ENCODE measurements at places on chromosomes 16 and 17.

GRCh38 chr16:68737730-68738629 lies 888 bp downstream of the CDH1 start:
- no peak for DNase-seq

DNA sequence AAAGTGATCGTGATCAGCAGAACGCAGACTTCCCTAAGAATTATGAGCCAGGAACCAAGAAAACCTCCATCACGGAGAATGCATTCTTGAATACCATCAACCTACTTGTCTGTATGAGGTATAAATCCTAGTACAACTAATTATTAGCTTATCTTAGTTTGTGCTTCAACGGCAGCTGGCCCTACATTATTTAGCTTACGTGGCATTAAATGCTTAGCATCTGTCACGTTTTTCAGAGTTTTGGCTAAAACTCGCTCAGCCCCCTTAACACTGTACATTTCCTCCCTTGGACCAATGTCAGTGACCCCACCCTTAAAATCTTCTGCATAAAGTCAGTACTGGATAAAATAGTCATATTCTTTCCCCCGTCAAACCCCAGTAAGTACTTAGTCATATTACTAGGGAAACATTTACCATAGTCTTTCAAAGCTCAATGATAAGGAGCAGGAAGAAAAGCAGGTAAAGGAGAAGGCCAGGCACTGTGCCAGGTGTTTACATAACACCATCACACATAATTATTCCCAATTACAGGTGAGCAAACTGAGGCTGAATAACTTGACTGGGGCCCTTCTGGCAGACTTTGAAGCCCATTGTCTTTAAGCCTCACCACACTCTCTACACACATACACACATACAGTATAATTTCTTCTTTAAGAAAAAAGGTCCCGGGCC lies 16.6 kb upstream of the TXNDC11 start:
- no peak for DNase-seq

GRCh38 chr17:73227379-73227778 lies 34.3 kb downstream of the CPSF4L start:
- DNase-seq: peak; percentile 60

- no peak for DNase-seq
Measured at GRCh38 chr16:84410361-84411138, 42.2 kb downstream of the ATP2C2 start.

- DNase-seq: no peak
Measured at GRCh38 chr16:48531011-48531962, 78.7 kb downstream of the N4BP1 start.

- DNase-seq: peak; percentile 19
Measured at GRCh38 chr16:66275775-66276428, 90.6 kb upstream of the CDH5 start.

- no peak for DNase-seq
Measured at GRCh38 chr17:74407384-74407783, 24.5 kb upstream of the GPRC5C start.

DNA sequence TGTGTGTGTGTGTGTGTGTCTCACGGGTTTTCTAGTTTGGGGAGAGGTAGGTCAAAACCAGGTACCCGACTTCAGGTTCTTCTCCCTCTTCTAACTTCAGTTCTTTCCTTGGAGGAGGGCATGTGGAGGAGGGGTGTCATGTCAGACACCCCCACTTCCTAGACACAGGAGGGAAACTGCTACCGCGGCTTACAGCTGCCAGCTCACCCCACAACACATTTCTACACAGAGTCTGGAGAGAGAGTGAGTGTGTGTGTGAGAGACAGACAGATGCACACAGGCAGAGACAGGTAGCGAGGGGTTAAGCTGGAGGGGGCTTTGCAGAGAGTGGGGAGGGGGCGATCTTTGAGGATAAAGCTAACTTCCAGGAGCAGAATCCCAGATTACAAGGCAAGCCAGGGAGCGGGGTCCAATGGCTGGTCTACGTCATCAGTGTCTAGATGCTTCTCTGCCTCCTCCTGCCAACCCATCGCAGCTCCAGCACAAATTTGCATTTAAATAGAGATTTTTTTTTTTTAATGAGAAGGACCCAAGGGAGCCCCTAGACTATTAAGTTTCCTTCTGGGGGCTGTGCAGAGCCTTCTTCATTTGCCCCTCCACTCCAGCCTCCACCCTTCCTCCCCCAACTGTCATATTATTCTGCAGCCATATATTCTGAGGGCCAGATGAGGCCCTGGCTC lies 48.9 kb downstream of the MRM1 start:
- no peak for DNase-seq

DNA sequence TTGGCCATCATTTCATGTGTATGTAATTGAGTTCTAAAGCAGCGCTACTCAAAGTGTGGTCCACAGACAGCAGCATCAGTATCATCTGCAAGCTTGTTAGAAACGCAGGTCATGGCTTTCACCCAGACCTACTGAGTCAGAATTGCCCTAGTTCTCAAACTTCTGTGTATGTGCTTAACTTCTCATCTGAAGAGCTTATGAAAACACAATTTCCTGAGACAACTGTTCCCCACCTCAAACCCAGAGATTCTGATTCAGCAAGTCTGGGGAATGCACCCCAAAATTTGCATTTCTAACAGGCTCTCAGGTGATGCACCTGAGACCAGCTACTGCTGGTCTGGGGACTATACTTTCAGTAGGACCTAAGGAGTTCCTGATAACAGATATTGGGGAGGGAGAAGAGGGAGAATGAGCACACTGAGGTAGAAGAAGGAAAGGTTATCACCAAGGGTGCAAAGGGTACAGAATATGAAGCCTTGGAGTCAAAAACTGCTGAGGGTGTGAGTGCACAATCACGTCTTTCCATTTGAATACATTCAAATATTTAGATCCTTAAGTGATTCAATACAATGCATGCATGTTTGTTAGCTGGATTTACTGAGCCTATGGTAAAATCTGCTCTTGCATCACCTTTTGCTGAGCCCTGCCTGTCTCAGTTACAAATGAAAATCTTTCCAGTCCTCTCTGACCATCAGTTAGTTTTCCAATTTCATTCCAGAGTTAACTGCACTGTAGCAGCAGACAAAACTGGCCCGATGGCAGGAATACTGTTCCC lies 29.2 kb upstream of the SKAP1 start:
- DNase-seq: peak; percentile 80

DNA sequence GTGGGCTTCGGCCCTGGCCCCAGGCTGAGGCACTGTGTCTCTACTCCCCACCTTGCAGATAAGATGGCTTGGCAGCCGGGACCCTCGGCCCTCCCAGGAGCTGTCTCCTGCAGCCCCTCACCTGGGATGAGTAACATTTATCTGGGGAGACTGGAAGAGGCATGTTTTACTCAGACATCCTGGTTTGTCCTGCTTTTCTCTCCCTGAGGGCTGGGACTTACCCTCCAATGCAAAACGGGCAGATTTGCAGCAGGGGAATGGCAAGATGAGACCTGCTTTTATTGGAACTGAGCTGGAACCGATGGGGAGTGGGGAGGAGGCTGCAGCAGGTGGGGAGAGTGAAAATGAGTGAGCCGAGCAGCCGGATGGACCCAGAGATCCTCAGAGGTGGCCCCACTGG lies 27.3 kb upstream of the UBE2G1 start:
- DNase-seq: no peak

DNA sequence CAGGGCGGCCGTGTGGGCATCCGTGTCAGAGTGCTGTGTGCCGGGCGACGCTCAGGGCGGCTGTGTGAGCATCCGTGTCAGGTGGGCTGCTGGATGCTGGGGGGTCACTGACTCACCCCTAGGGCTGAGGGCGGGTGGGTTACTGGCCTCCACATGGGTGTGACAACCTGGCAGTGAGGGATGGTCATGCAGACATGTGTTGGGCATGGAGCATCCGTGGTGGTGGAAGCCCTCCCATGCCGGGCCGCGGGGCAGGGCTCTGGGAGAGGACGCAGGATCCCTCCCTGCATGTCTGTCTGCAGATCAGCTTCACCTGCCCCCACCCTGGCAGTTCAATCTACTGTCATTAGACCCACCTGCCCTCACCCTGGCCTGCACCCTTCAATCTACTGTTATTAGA lies 56.3 kb downstream of the METRNL start:
- DNase-seq: no peak

GRCh38 chr16:86618431-86619238 lies 40.3 kb downstream of the FOXL1 start:
- DNase-seq: no peak

DNA sequence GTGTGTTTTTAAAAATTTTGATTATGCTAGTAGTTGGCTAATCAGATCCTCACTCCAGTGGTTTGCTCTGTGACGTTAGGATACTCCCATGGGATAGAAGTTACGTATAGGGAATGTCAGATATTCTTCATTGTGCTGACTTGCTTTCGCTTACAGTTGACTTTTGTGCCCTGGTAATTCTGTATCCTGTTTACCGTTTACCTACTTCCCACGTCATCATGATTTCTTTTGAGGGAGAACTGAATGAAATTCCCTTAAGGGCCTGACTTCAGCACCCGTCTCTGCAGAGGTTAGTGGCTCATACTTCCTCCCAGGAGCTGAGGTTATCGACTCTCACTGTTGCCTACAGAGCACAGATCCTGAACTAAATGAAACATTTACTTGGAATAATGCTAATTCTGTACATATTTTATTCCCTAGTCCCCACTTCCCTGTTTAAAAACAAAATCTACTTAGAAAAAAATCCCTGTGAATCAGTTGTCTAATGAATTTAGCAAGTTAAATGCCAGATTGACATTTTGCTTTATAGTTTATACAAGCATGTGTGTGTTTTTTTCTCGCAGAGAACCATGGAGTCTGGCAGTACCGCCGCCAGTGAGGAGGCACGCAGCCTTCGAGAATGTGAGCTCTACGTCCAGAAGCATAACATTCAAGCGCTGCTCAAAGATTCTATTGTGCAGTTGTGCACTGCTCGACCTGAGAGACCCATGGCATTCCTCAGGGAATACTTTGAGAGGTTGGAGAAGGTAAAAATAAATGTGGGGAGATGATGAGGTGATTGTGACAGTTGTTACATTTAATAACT lies 2.8 kb downstream of the PRKAR1A start:
- no peak for DNase-seq

DNA sequence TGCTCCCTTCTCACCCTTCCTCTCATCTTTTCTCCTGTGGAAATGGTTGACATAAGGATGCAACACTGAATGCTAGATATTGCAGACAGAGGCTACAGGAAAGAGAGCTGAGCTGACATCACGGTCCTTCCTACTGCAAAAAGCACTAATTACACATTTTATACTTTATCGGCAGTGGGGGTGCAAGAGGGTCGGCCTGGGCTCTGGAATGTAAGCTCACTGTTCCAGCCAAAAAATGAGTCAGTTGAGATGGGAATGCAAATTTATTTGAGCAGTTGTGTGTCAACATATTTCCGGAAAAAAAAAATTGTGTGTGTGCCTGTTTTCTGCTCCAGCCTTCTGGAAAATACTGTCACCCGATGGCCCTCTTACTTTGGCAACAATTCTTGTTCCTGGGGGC lies 14.1 kb upstream of the MRTFB start:
- no peak for DNase-seq

GRCh38 chr17:49616601-49617131 lies 41.0 kb downstream of the NXPH3 start:
- DNase-seq: no peak

- peak; percentile 83 for DNase-seq
Measured at GRCh38 chr17:28725660-28726225, 290 bp downstream of the TLCD1 start.

DNA sequence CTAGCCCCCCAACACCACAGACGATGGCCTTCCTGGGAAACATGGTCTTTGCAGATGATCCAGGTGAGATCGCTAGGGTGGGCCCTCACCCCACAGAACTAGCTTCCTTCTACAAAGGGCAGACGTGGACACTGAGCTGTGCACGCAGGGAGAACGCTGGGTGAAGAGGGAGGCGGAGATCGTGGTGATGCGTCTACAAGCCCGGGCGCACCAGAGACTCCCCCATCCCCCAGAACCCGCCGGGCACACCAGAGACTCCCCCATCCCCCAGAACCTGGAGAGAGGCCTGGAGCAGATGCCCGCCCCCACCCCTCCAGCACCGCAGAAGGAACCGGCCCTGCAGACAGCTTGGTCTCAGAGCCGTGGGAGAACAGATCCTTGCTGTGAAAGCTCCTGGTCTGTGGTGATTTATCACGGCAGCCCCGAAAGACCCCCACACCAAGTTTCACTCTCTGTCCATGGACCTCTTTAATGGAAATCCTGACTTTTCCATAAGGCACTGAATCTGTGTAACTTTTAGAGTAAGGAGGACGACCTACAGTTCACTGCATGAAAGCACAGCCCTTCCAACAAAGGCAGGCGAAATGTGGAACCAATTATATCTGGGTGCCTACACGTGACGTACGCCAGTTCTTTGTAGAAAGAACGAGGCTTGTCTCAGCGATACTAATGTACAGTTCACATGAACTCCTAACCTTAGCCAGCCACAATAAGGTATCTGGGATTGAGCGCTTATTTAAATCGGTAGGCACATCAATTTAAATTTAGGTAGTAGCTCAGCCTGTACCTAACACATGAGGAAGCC lies 88.5 kb downstream of the ANKRD11 start:
- DNase-seq: no peak

GRCh38 chr16:88070989-88071625 lies 119.9 kb downstream of the BANP start:
- DNase-seq: no peak

All from activated CD4-positive, alpha-beta T cell treated with anti-CD3 and anti-CD28 coated beads, Interleukin-10, Interleukin-2, amounts not matched to agents 100 ng/mL and 50 ng/mL, durations not matched to agents 16 hours and 8 hours (primary cell).